Globus pallidus (tissue), 1 donor: ENCODE measurements at places on chromosomes 2 and 18.

GRCh38 chr2:161424394-161424769 lies 8.3 kb downstream of the TBR1 start:
- no peak for DNase-seq

- DNase-seq = no peak
Observed at GRCh38 chr2:159913900-159914299, 115.9 kb upstream of the CD302 start.

GRCh38 chr18:13791181-13791580 lies 32.8 kb upstream of the MC5R start:
- DNase-seq = no peak

DNA sequence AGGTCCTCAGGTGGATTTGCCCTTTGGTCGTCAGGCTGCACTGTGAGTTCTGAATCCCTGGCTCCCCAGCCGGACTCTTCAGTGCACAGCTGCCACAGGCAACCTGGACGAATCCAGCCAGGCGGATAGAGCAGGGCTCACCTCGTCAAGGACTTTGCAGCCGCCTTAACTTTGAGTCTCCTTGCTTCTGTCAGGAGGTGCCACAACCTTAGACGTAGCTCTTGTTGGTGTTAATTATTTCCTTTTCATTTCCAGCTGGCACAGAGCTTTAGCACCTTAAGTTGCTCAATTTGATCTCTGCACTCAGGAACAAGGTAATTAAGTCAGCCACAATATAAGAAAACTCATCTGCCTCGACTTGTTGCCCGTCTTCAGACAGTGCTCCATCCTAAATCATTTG lies 17.7 kb downstream of the SMIM21 start:
- no peak for DNase-seq

DNA sequence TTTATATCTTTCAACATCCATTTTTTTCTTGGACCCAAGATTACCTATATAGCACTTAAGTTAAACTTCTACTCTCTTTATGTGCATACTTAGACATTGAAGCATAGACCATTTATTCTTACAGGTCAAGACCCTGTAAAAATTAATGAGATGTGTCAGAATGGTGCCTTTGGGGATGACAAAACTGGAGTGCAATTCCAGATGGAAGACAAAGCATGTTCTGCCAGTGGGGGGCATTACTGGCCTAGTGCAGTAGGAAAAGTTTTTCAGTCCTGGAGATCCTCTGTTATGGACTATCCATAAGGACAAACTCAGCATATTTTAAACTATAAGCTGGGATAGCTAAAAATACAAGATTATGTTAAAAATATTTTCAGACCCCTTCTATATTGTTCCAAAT lies 57.8 kb upstream of the MMADHC start:
- no peak for DNase-seq

DNA sequence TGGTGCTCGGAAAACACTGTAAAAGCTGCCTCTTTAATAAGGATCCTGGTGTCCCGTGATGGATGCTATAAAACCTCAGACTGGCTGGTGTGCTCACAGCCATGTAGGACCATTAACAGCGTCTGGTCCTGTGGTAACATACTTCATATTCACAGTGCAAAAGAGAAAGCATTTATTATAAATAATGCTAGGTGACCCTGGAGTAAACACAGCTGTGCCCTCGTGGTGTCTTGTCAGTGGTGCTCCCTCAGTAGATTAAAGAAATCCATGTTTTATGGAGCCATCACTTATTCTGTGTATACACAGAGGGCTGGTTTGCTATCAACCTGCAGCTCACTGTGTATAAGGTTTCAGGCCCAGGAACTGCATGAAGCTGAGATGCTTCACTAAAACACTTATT lies 106.9 kb downstream of the CDK15 start:
- DNase-seq = no peak

DNA sequence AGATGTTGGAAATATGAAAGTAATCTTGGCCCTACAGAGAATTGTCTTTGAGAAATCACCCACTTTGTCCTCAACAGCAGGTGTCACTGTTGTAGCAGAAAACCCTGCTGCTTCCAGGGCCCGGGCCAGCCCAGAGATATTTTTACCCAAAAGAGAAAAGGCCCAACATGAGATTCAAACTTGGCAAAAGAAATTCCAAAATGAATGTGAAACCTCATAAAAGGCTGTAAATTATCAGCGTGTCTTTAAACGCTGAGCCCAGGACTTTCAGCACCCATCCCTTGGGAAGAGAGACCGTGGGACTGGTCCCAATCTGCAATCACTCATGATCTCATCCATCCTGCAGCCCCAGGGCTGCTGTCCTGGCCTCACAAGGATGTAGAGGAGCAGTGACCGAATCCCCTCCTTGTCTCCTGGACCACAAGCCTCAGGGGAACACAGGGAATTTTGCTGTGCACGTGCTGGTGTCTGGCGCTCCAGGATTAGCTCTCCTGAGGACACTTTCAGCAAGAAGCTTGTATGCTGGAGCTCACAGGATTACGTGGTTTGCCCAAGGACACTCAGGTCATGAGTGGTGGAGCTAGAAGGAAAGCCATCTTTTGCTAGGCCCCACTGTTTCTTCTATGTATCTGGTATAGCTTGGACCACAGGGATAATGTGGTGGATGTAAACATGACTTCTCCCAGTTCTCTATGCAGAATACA lies 202.1 kb downstream of the RNF144A start:
- no peak for DNase-seq

- DNase-seq = no peak
Observed at GRCh38 chr2:71791061-71791450, 337.7 kb downstream of the DYSF start.

DNA sequence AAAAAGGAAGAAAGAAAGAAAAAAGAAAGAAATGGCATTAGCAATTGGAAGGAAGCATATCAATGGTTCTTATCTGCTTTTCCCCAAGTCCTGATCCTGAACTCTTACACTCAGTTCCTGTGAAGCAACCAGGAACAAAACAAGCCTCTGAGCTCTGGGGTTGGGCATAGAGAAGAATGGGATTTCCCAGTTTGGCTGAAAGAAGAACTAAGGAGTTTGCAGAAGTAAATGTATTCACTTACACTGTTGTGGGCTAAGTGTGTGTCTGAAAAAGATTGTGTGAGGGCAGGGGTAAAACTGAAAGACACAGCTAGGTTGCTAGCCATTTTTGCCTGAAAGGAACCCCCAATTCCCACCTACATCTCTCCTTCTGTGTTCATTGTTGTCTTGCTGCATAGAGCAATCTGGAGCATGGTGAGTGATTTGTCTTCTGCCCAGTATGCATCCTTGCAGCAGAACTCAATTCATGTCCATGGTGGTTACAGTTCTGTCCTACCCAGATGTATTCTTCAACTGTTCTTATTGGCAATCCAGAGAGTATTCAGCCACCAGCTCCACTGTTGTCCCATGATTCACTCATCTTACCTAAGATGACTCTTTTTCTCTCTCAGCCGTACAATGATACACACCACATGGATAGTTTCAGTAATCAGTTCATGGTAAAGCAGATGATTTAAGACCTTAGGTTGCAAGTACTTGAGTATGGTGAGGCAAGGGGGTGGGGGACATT lies 348.7 kb downstream of the ARHGAP15 start:
- no peak for DNase-seq

DNA sequence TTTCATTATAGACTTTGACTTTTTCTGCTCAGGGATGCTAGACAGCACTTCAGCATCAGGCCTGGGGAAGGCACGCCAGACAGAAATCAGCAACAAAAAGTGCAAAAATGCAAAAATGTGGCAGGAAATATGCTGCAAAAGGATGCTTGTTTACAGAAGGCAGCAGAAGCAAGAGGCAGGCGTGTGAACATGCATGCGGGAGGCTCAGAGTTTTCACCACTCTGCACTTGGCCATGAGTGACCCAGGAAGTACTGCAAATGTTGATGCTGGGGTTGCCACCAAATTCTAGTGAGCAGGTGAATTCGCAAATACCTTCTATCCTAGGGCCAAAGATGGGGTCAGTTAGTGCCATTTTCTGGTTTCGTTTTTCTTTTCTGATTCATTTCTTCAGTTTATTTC lies 55.5 kb upstream of the ALKAL2 start:
- DNase-seq = no peak

DNA sequence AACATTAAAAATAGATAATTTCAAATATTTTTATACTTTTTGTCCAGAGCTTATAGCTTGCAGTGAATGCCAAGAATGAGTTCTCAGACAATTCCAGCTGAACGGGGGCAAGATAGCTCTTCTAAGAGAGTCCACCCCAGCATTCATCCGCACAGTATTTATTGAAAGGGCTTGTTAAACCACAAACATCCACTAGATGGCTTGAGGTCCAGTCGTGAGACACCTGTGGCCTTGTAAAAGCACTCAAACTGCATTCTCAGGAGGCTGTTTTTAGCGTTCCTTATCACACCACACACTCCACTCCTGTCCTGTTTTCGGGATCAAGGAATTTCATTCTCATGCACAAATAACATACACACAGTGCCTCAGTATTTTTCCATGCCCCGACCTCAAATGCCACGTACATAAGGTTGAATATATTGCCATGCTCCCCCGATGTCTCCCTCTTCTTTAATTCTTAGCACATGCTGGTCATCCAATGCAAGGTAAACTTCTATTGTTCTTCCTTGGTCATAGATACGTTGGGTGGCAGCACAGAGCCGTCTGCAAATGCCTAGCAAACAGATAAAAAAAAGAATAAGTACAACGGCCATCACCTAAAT lies 47.4 kb downstream of the DNAJC10 start:
- no peak for DNase-seq

GRCh38 chr2:229133155-229133772 lies 137.8 kb downstream of the PID1 start:
- DNase-seq = peak; percentile 39

DNA sequence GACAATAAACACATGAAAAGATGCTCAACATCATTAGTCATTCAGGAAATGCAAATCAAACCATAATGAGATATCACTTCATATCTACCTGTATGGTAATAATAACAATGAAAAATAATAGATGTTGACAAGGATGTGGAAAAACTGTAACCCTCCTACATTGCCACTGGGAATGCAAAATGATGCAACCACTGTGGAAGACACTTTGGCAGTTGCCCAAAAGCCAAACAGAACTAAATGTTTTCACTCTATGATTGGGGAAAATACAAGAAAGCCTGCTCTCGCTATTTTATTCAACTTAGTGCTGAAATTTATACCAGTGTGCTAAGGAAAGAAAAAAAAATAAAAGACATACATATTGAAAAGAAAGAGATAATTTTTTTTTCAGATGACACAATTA lies 934.5 kb downstream of the CNTNAP5 start:
- no peak for DNase-seq

GRCh38 chr2:112152476-112153178 lies 14.4 kb downstream of the FBLN7 start:
- no peak for DNase-seq

GRCh38 chr2:101998896-101999789 lies 7.4 kb downstream of the IL1R2 start:
- no peak for DNase-seq

DNA sequence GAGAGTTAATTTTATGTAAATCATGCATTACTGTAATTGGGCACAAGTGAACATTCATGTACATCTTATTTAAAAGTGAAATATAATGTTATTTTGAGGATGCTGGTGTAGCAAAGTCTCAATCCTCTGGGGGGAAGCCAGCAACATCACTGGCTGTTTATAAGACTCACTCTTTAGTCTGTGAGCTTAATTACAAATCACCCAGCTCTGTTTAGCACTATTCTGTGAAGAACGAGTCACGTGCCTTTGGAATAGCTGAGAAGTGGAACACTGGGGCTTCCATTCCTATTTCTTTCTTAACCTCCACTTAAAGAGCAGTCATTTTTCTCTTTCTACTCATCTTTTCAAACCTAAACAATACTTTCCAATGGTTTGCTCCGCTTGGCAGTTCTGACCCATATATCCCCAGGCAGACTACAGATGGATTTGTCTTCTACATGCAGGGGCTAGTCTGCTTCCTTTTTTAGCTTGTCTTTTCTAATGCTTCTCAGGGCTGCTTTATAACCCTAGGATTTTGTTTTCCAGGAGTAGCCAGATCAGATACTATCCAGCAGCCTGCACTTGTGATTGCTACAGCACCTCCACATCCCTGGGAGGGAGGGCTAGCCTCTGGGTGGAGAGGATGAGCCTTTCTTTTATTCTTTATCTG lies 95.3 kb upstream of the CAVIN2 start:
- DNase-seq = no peak

- DNase-seq = no peak
Observed at GRCh38 chr2:224816816-224817215, 100.7 kb upstream of the CCDC195 start.

- no peak for DNase-seq
Observed at GRCh38 chr2:166411473-166412230, 35.9 kb upstream of the SCN9A start.

GRCh38 chr2:47354013-47354847 lies 48.7 kb upstream of the MSH2 start:
- no peak for DNase-seq

GRCh38 chr2:223751012-223751411 lies 86.4 kb downstream of the AP1S3 start:
- no peak for DNase-seq

- DNase-seq = no peak
Observed at GRCh38 chr2:28568036-28568435, 72.2 kb downstream of the PLB1 start.

DNA sequence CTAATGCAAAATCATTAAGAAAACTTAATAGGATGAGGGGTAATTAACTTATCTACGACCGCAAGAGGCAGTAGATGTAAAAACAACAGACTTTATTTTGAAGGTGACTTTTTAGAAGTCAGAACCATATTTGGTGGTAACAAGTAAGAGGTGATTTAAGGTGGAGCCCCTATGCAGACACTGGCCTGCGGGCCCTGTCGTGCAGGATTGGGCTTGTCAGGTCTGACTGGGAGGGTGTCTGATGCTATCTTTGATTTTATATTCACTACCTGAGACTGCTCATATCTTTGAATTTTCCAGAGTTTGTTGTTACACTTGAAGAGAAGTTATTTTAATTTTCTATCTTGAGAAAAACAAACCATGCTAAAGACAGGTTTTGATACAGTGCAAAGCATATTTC lies 29.1 kb upstream of the SCLY start:
- DNase-seq = no peak

- no peak for DNase-seq
Observed at GRCh38 chr2:219332542-219332941, at the start of gene RESP18. TSS of gene RESP18 (minus strand) at chr2:219332744.

DNA sequence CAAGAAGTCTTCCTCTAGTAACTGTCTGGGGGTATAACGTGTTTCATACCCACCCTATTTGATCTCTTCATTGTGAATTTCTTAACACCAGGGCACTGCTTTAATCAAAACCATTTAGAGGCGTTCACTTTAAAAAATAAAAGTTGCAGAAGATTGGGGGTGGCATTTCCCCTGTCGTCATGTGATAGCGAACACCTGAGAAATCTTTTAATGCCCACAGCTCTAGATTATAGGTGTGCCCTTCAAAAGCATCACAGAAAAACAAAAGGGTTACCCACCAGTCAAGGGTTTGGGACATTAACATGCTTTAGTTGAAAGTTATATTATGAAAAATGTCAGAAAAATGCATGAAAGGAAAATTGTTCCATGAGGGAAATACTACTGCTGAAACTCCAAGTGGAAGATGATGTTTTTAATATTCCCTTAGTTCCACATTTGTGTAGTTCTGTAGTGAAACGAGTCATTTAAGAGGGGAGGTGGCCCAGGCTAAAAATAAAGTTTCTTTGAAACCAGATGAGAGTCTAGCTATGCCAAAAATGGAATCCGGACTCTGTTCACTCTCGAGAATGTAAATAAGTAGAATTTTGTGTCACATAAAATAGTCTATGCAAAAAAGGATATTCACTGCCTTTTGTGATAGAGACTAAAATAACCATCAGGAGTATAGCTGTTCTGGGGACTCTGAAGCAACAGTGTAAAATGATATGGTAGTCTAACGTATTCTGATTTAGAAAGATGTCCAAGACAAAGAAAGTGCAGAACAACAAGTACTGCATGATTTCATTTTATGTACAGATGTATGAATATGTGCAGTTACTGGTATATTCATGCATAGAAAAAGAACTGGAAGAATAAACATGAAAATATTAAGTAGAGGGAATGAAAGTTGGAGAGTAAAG lies 95.3 kb downstream of the TMEM247 start:
- no peak for DNase-seq
